ENCODE measurements at places on chromosomes 12 and 14. TPM values are rescaled to one million over a fixed set of nuclear protein-coding genes. Genes with fewer than 3 reads are reported as not detected.
A peak's percentile ranks its signal among the peaks of the same experiment; 100 is the strongest.

AKAP6 gene
- 1.1 TPM for total RNA-seq

COX8C gene
- total RNA-seq = not detected

GRCh38 chr12:52634266-52635056 lies 16.1 kb upstream of the KRT73 start:
- no peaks in the 10 kb centered on the region for H3K27me3 ChIP-seq
- peaks cover 52% of the 10 kb centered on the region for H3K4me1 ChIP-seq
- H3K27ac ChIP-seq = no peak overlapping the region
- DNase-seq = no peak

DYNC1H1 gene
- total RNA-seq = 293 TPM

GRCh38 chr14:65927931-65928356 lies 515.4 kb downstream of the FUT8 start:
- H3K27ac ChIP-seq = peak overlapping the region; percentile 59
- H3K4me1 ChIP-seq = peaks cover 39% of the 10 kb centered on the region
- peaks cover 5% of the 10 kb centered on the region for H3K27me3 ChIP-seq

GRCh38 chr12:71703206-71703605 lies 17.3 kb downstream of the TMEM19 start:
- no peaks in the 10 kb centered on the region for H3K27me3 ChIP-seq
- no peak overlapping the region for H3K4me3 ChIP-seq
- H3K27ac ChIP-seq = no peak overlapping the region

DNA sequence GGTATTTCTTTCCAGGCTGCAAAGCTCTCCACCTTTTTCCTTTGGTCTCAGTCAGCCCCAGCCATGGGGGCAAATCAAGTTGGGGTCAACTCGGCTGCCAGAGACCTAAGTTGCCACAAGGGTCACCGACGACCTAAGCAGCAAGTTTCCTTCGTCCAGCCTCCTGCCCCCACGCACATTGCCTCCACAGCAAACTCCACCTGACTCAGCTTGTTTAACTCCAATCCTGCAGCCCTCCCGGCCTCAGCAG lies 767 bp upstream of the KCNMB4 start:
- peak overlapping the region; percentile 86 for H3K4me3 ChIP-seq
- no peaks in the 10 kb centered on the region for H3K36me3 ChIP-seq
- H3K27me3 ChIP-seq = peaks cover 6% of the 10 kb centered on the region
- H3K4me1 ChIP-seq = peaks cover 17% of the 10 kb centered on the region
- H3K27ac ChIP-seq = no peak overlapping the region

GRCh38 chr12:116939734-116940133 lies 29.0 kb downstream of the FBXW8 start:
- no peaks in the 10 kb centered on the region for H3K4me1 ChIP-seq
- peaks cover 35% of the 10 kb centered on the region for H3K36me3 ChIP-seq
- DNase-seq = no peak
- H3K4me3 ChIP-seq = no peak overlapping the region
- no peaks in the 10 kb centered on the region for H3K27me3 ChIP-seq

PTGDR gene
- not detected for total RNA-seq

GRCh38 chr14:54487771-54488170 lies 1.0 kb downstream of the GMFB start:
- peaks cover 20% of the 10 kb centered on the region for H3K36me3 ChIP-seq
- peaks cover 66% of the 10 kb centered on the region for H3K4me1 ChIP-seq
- peak overlapping the region; percentile 93 for H3K27ac ChIP-seq
- H3K4me3 ChIP-seq = peak overlapping the region; percentile 91
- DNase-seq = no peak

- H3K36me3 ChIP-seq = no peaks in the 10 kb centered on the region
- DNase-seq = peak; percentile 79
- peaks cover 84% of the 10 kb centered on the region for H3K27me3 ChIP-seq
- peak overlapping the region; percentile 60 for H3K4me3 ChIP-seq
Measured at GRCh38 chr12:57621497-57622292, 10.5 kb downstream of the ARHGEF25 start.

SERPINA9 gene
- total RNA-seq = not detected

GDF3 gene
- not detected for total RNA-seq

DNA sequence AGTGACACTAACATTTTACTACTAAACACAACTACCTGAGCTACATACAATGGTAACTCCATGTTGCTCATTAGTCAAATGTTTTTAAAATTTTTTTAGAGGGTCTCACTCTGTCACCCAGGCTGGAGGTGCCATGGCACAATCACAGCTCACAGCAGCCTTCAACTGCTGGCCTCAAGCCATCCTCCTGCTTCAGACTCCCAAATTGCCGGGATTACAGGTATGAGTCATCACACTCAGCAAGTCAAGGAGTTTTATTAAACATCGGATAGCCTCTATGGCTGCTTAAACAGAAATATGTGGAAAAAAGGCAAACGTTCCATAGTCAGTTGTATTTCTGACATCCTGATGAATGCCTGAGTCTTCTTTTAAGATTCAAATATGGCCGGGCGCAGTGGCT lies 11.1 kb upstream of the NPFF start:
- H3K4me3 ChIP-seq = no peak overlapping the region
- no peak overlapping the region for H3K27ac ChIP-seq
- peaks cover 24% of the 10 kb centered on the region for H3K36me3 ChIP-seq
- no peaks in the 10 kb centered on the region for H3K4me1 ChIP-seq
- no peaks in the 10 kb centered on the region for H3K27me3 ChIP-seq
- no peak for DNase-seq

GRCh38 chr12:129467726-129468125 lies 436.1 kb downstream of the TMEM132D start:
- no peaks in the 10 kb centered on the region for H3K27me3 ChIP-seq
- H3K36me3 ChIP-seq = no peaks in the 10 kb centered on the region
- H3K4me1 ChIP-seq = no peaks in the 10 kb centered on the region
- no peak overlapping the region for H3K27ac ChIP-seq
- DNase-seq = no peak
- H3K4me3 ChIP-seq = no peak overlapping the region

DNA sequence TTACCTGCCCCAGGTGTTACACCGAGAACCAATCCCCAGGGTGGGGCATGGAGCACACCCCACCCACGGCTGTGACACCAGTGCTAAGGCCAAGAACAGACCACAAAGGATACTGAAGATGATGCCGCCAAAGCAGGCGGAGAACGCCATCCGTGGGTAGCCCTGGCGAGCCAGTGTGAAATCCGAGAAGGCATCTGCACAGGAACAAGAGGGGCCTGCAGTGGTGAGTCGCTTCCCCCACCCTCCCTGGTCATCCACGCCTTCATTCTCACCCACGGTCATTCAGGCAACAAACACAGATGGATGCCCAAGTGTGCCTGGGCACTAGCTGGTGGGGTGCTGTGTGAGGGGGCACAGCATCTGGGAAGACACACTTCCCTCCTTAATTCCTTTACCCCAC lies 28.5 kb downstream of the SLC8B1 start:
- H3K27ac ChIP-seq = no peak overlapping the region
- no peaks in the 10 kb centered on the region for H3K27me3 ChIP-seq
- no peak for DNase-seq

PAX9 gene
- not detected for total RNA-seq

GRCh38 chr14:92729634-92730358 lies 18.6 kb downstream of the LGMN start:
- H3K4me1 ChIP-seq = peaks cover 20% of the 10 kb centered on the region
- peak; percentile 58 for DNase-seq
- peak overlapping the region; percentile 24 for H3K27ac ChIP-seq
- peaks cover 5% of the 10 kb centered on the region for H3K27me3 ChIP-seq
- H3K36me3 ChIP-seq = peaks cover 22% of the 10 kb centered on the region

DNA sequence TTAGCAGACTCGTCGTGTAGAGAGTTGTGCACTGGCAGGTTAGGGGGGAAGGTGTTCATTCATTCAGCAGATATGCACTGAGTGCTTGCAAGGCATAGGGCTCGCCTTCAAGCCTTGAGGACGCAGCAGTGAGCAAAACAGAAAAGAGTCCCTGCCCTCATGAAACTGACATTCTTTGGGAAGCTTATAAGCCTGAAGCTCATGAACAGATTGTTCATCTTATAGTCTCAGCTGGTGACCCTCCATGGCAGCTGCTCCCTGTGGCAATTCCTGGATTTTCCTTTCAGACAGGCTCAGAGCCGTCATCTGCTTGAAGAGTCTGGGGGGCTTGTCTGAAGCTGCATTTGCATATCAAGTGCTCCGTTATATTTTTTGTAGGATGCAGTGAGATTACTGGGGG lies 148.4 kb downstream of the PRKCH start:
- no peak for DNase-seq
- no peak overlapping the region for H3K4me3 ChIP-seq
- H3K27ac ChIP-seq = peak overlapping the region; percentile 94
- H3K4me1 ChIP-seq = peaks cover 85% of the 10 kb centered on the region
- no peaks in the 10 kb centered on the region for H3K27me3 ChIP-seq

DNA sequence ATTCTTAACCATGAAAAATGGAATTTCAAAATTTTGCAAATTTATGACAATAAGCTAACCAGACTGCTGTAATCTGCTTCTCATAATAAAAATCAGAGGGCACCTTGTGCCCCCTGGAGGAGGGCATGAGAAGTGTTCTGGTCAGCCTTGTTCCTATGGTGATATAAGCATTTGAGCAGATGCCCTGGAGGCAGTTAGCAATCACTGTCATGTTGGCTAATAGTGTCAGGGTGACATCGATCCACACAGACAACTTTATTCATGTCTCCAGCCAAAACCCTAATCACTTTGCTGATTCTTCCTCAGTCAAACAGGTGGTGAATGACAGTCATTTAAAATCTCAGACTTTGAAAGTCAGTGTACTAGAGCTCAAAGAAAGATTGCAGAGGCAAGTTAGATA lies 943.0 kb downstream of the GALC start:
- no peaks in the 10 kb centered on the region for H3K27me3 ChIP-seq
- H3K4me1 ChIP-seq = no peaks in the 10 kb centered on the region
- H3K36me3 ChIP-seq = no peaks in the 10 kb centered on the region

GRCh38 chr12:108826101-108826806 lies 31.1 kb downstream of the SSH1 start:
- DNase-seq = no peak
- peaks cover 39% of the 10 kb centered on the region for H3K36me3 ChIP-seq
- no peaks in the 10 kb centered on the region for H3K27me3 ChIP-seq

- DNase-seq = no peak
- H3K4me1 ChIP-seq = no peaks in the 10 kb centered on the region
- no peak overlapping the region for H3K4me3 ChIP-seq
Measured at GRCh38 chr12:131044760-131045381, 91.2 kb downstream of the ADGRD1 start.

TDRD9 gene
- total RNA-seq = 0.42 TPM

- no peaks in the 10 kb centered on the region for H3K4me1 ChIP-seq
- no peak overlapping the region for H3K4me3 ChIP-seq
- H3K27ac ChIP-seq = no peak overlapping the region
- DNase-seq = no peak
- peaks cover 9% of the 10 kb centered on the region for H3K27me3 ChIP-seq
- no peaks in the 10 kb centered on the region for H3K36me3 ChIP-seq
Measured at GRCh38 chr12:64992116-64992515, 129.0 kb downstream of the WIF1 start.

EGLN3 gene
- total RNA-seq = 3.9 TPM

GRCh38 chr14:61927060-61927459 lies 164.8 kb downstream of the SNAPC1 start:
- no peak overlapping the region for H3K27ac ChIP-seq
- no peaks in the 10 kb centered on the region for H3K4me1 ChIP-seq
- peaks cover 29% of the 10 kb centered on the region for H3K27me3 ChIP-seq
- no peaks in the 10 kb centered on the region for H3K36me3 ChIP-seq
- no peak for DNase-seq

DNA sequence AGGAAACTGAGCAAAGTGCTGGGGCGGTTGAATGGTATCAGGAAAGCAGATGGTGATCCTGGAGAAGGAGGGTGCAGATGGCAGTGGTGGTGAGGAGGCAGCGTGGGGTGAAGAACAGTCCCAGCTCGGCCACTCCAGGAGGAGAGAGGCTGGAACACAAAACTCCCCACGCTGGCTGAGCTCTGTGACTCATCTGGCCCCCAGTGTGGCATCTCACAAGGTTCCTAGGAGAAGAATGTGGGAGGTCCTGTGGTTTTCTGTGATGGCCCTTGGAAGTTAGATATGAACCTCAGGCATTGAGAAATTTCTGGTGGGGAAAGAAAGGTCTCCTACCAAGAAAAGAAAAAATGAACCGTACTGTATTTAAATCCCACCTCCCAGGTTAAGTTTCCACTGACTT lies 8.0 kb upstream of the NRXN3 start:
- H3K27ac ChIP-seq = no peak overlapping the region
- H3K4me3 ChIP-seq = no peak overlapping the region
- H3K27me3 ChIP-seq = peaks cover 29% of the 10 kb centered on the region
- no peaks in the 10 kb centered on the region for H3K36me3 ChIP-seq
- H3K4me1 ChIP-seq = no peaks in the 10 kb centered on the region

CLECL1 gene
- 3.8 TPM for total RNA-seq

FAM222A gene
- 0.39 TPM for total RNA-seq

- H3K4me1 ChIP-seq = no peaks in the 10 kb centered on the region
- H3K27ac ChIP-seq = no peak overlapping the region
- H3K36me3 ChIP-seq = no peaks in the 10 kb centered on the region
- DNase-seq = no peak
- no peaks in the 10 kb centered on the region for H3K27me3 ChIP-seq
- H3K4me3 ChIP-seq = no peak overlapping the region
Measured at GRCh38 chr12:59938190-59938962, 342.5 kb downstream of the SLC16A7 start.

KIF26A gene
- 0.21 TPM for total RNA-seq

DNA sequence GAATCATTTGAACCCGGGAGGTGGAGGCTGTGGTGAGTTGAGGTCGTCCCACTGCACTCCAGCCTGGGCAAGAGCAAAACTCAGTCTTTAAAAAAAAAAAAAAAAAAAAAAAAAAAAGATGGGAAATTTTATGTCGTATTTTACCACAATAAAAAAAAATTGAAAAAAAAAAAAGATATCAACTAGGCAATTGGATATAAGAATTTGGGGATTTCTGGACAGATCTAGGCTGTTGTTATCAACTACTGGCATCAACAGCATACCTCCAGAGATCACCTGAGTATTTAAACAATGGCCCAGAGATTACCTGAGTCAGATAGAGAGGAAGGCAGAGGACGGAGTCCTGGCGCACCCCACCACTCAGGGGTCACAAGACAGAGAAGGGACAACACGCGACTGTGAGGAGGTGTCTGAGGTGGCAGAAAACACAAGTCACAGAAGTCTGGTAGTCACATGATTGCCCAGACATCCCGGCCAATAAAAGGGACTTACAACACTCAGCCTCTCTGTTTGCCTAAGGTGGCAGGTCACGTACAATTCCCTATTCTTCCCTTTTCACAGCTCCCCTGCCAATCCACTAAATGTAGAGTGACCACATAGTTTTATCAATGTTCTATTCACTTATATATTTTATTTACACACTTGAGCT lies 1.8 kb downstream of the SPRING1 start:
- peaks cover 23% of the 10 kb centered on the region for H3K4me1 ChIP-seq
- DNase-seq = peak; percentile 16
- H3K27ac ChIP-seq = no peak overlapping the region
- peak overlapping the region; percentile 85 for H3K4me3 ChIP-seq

- H3K36me3 ChIP-seq = peaks cover 19% of the 10 kb centered on the region
- peaks cover 6% of the 10 kb centered on the region for H3K4me1 ChIP-seq
- H3K4me3 ChIP-seq = no peak overlapping the region
- H3K27me3 ChIP-seq = no peaks in the 10 kb centered on the region
Measured at GRCh38 chr14:35146711-35147149, 24.4 kb downstream of the PRORP start.

DNA sequence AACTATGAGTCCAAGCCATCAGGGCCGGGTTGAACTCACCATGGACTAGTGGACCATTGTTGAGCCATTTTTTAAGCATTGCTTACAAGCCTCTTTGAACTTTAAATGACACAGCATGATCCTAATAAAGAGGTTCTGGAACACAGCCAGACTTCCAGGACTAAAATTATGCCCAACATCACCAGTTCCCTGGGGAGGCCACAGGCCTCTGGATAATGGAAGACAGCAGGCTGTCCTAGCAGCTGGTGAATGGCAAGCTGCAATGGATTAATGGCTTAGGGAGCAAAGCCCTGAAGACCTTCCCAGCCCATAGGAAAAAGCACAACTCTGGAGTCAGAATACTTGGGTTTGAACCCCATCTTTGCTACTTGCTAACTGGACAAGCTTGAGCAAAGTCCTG lies 71.3 kb downstream of the FLRT2 start:
- no peaks in the 10 kb centered on the region for H3K4me1 ChIP-seq

Data from activated CD4-positive, alpha-beta T cell treated with anti-CD3 and anti-CD28 coated beads for 36 hours (primary cell).